ENCODE measurements at places on chromosomes 4 and X.

GRCh38 chr4:156169011-156169410 is 215.3 kb upstream of the CTSO start:
- DNase-seq: no peak

- no peak for DNase-seq
Measured at GRCh38 chrX:33194876-33195433, 16.4 kb downstream of the DMD start.

- no peak for DNase-seq
Measured at GRCh38 chr4:112513971-112514646, 1.9 kb downstream of the NEUROG2 start.

DNA sequence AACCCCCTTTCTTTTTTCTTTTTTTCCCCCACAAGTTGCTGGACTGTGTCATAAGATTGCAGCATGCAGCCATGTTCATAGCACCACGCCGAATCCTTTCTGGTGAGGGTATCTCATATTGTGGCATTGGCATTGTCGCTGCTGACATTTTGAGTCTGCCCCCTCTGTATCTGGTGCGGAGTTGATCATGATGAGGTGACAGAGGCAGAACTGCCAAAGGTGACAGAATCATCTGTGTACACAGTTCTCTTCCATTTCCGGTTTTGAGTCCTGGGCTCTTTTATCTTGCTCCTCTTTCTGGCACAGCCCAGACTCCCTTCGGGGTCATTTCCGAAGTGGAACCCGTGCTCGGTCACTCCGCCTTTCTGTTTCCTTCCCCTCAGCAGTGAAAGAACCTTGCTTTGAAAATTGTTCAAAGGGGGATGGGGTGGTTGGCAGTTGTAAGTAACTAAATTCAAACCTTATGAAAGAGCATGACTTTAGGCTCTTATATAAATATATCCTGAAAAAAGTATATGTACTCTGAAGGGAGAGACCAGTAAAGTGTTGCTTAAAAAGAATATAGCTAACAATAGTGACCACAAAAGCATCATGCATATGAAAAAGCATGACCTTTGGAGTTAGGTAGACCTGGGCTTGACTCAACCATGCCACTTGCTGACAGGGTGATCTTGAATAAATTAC is 55.0 kb upstream of the BMP2K start:
- DNase-seq: no peak

- DNase-seq: no peak
Measured at GRCh38 chr4:102817021-102817605, 10.2 kb downstream of the UBE2D3 start.

GRCh38 chr4:71259280-71259679 is 79.5 kb upstream of the SLC4A4 start:
- no peak for DNase-seq

DNA sequence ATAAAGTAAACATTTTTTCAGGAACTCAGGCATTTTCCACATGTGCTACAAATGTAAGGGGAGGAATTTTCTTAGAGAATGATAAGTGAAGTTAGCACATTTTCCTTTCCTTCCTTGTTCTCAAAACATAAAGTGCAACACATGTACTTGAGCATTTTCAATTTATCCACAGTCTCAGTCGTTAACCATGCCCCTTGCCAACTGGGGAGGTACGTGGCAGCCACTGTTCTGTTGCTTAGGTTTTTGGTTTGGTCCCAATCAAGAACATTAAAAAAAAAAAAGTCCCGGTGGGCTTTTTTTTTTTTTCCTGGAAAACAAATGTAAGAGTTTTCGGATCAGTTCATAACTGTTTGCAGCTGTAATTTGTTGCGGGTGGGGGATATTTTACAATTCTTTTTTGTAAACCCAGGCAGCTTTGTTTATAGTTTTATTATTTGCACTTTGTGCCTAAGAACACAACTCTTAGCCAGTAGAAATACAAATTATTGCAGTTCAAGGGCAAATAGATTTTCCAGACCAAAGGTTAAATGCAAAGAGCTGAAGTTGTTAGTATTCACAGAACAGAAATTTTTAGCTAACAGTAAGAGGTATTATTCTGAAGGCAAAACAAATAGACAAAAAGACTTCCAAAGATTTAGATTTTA is 112.1 kb upstream of the NAP1L5 start:
- no peak for DNase-seq

DNA sequence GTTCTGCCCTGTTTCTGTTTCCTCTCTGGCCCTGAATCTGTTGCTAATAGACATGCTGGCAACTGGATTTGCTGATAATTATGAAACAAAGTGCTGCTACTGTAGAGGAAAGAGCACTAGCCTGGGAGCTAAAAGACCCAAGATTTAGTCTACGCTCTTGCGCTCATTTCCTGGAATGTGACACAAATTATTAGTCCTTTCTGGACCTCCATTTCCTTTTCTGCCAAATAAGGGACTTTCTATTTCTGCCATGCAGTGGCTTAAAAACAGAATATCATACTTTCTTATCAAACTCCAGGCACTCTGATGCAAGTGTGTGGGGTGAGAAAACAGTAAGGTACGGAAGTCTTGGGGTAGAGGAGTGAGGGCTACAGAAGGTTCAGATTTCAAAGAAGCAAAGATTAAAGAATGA is 48.3 kb upstream of the GPR174 start:
- no peak for DNase-seq

DNA sequence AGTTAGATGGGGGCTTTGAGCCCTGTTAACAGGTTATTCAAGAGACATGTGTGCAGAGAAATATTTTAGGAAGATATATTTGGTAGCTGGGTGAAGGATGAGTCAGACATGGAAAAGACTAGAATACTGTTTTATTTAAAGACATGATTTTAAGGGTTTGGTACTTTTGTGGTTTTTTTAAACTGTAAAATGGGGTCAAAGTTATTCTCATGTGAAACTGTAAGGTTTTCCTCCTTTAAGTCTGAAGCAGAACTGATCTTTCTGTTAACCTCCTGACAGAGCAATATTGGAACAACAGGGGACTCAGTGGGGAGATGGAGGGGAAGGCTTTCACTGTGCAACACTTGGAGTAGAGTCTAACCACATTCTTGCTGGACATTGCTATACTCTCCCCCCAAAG is 112.4 kb upstream of the LSM6 start:
- DNase-seq: no peak

- DNase-seq: no peak
Measured at GRCh38 chrX:4994855-4995254, 1233.8 kb downstream of the NLGN4X start.
